ENCODE measurements at places on chromosomes 11 and 22. TPM values are rescaled to one million over a fixed set of nuclear protein-coding genes. Genes with fewer than 3 reads are reported as not detected.

TRIM51 gene
- not detected for polyA plus RNA-seq

WBP2NL gene
- not detected for polyA plus RNA-seq

APOBEC3B gene
- polyA plus RNA-seq, result 11.0 TPM

TRPM5 gene
- 0.13 TPM for polyA plus RNA-seq

NEFH gene
- 0.98 TPM for polyA plus RNA-seq

ACR gene
- not detected for polyA plus RNA-seq

ATG16L2 gene
- 20.3 TPM for polyA plus RNA-seq

SMTNL1 gene
- polyA plus RNA-seq, result 0.19 TPM

OR8D1 gene
- not detected for polyA plus RNA-seq

TRIM29 gene
- polyA plus RNA-seq, result 9.4 TPM

MPZL2 gene
- 48.0 TPM for polyA plus RNA-seq

SERPINH1 gene
- polyA plus RNA-seq, result 492 TPM

PGA5 gene
- 2.7 TPM for polyA plus RNA-seq

WT1 gene
- 0.37 TPM for polyA plus RNA-seq

DCDC1 gene
- polyA plus RNA-seq, result 0.63 TPM

OR4D5 gene
- polyA plus RNA-seq, result not detected

CSTPP1 gene
- 44.3 TPM for polyA plus RNA-seq

KRTAP5-11 gene
- not detected for polyA plus RNA-seq

IL17REL gene
- polyA plus RNA-seq, result not detected

TCN1 gene
- 28.2 TPM for polyA plus RNA-seq

LRRC74B gene
- 0.51 TPM for polyA plus RNA-seq

ASPHD2 gene
- 1.7 TPM for polyA plus RNA-seq

GALNT18 gene
- polyA plus RNA-seq, result 22.4 TPM

OR8K5 gene
- not detected for polyA plus RNA-seq

TRIM44 gene
- polyA plus RNA-seq, result 43.2 TPM

CD3D gene
- 1.8 TPM for polyA plus RNA-seq

BACE1 gene
- polyA plus RNA-seq, result 17.5 TPM

CNGA4 gene
- polyA plus RNA-seq, result 0.50 TPM
